H7 (cell line): ENCODE measurements at places on chromosomes 2 and 18. TPM values are rescaled to one million over a fixed set of nuclear protein-coding genes. Genes with fewer than 3 reads are reported as not detected.

GRCh38 chr2:182593394-182593975 is 122.6 kb upstream of the DNAJC10 start:
- DNase-seq: no peak

Gene NT5C1B
- total RNA-seq: not detected in 2 replicates

GRCh38 chr18:76388261-76388660 is 106.8 kb downstream of the ZNF516 start:
- DNase-seq: no peak

GRCh38 chr2:147451902-147452515 is 392.8 kb upstream of the ACVR2A start:
- DNase-seq: no peak

Gene ANKRD62
- total RNA-seq: not detected in 2 replicates

Gene SERPINB5
- 0.07 and 0.28 TPM in 2 replicates for total RNA-seq

DNA sequence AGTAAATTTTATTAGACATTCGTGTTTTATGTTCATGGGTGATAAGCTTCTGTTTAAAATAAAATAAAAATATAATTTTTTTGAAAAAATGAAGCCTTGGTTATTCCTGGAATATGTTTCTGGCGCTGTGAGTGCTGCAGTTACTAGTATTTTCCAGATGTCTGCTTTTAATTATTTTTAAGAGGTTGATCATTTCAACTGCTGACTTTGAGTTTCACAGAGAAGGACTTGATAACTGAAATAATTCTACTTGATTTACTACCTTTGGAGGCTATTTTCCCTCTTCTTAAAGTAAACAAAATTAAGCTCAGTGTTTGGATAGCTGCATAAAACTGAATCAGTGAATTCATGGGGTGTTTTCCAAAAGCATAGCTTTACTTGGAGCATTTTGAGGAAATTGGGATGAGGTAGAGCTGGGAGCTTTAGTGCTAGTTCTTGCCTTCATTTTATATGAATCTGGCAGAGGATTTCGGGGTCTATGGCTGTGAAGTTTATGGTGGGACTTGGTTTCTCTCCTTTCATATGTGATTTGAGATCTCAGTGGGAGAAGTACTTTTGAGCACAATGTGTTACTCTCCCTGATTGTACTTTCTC is 666.5 kb downstream of the DCDC2C start:
- DNase-seq: no peak

- DNase-seq: peak; percentile 69
These were observed 101.4 kb upstream of the RAB6C start for GRCh38 chr2:129877795-129878775.

GRCh38 chr2:206836722-206837121 is 71.3 kb downstream of the FASTKD2 start:
- no peak for DNase-seq

DNA sequence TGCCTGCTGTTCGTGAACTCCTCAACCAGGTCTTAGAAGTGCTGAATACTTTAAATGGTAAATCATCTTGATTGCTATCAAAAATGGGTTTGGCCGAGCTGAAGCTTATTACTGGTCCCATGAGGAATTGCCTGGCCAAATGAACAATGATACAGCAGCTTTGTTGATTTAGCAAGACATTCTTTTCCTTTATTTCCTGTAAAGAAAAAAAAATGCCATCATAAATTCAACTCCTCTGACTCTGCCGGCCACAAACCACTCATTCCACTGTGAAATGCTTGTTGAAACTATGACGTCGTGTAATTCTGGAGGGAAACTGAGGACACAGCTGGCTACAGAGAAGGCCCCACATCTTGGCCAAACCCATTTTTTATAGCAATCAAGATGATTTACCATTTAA is 74.2 kb upstream of the ID2 start:
- DNase-seq: no peak

Gene APCDD1
- total RNA-seq: 26.8 and 40.2 TPM in 2 replicates

DNA sequence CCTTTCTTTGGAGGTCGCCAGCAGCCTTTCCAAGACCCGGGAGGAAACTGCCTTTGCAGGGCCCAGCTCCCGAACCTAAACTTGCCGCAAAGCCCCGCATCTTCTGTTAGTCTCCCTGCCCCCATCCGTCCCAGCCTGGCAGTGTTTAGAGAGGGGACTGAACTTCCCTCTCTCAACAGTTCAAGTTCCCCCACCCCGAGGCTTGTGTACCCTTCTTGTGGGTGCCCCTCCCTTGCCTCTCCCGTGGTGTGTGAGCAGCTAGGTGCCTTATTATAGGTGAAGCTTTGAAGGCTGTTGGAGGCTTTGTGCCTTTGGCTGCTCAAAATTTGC is 1.4 kb downstream of the LBH start:
- DNase-seq: no peak

DNA sequence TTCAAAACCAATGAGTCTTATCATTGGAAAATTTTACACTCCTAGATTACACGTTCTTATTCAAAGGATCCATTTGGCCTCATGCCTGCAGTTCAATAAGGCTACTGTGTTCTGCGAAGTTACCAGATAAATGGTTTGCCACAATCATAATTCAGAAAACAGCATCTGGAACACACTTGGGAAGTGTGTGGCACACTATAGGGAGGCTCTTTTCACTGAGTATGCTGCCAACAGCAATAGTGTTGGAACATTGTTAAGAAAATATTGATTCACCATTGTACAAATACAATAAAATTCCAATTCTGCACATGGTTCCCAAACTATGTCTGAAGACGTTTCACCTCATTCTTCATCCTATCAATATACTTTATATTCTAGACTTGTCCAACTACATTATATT is 141.4 kb upstream of the DOK6 start:
- no peak for DNase-seq

DNA sequence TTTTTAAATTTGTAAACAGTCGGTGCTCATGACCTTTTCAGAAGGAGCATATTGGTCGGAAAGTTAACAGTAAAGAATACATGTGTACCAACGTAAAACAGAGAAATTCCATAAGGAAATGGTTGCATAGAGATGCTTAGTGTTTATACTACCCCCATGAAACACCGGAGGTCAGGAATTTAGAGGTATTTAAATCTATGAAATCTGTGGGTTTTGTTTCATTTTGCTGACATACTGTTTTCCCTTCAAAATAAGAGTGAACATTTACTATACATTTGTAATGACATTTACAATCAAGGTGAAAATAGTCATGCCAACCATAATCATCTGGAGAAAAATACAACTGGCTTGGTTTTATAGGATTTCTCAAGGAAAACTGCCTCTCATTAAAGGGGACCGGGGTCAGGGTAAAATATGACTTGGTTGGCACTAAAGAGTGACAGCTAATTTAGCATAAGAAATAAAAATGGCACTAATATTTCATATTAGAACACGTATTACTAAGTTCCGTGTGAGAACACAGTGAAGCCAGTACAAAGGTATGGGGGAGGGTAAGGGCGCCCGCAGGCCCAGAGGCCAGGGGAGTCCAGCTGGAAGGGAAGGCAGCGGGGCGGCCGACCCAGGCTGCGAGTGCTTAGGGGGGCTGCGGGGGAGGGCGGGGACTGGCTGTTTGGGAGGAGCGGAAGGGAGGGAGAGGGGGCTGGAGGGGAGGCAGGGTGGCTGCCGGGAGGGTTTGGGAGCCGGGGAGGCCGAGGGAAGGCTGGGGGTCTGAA is 1.1 kb upstream of the RNU4ATAC start:
- DNase-seq: peak; percentile 93

DNA sequence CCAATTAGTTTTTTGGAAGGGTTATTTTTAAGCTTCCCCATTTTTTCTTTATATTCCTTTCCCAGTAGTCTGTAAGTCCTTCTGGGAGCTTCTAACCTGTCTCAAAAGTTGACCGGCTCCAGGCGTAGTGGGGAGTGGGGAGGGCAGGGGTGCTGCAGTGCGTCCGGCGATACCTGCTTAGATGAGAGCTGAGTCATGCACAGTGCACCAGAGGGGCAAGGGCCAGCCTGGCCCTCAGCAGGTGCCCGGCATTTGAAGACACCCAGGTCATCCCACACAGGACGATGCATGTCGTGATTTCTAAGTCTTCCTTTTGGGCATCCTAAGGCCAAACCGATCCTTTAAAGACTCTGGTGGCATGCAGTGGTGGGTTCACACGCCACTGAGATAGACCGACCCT is 73.4 kb downstream of the TPO start:
- peak; percentile 28 for DNase-seq

Gene OTX1
- 0.03 and 0.26 TPM in 2 replicates for total RNA-seq

DNA sequence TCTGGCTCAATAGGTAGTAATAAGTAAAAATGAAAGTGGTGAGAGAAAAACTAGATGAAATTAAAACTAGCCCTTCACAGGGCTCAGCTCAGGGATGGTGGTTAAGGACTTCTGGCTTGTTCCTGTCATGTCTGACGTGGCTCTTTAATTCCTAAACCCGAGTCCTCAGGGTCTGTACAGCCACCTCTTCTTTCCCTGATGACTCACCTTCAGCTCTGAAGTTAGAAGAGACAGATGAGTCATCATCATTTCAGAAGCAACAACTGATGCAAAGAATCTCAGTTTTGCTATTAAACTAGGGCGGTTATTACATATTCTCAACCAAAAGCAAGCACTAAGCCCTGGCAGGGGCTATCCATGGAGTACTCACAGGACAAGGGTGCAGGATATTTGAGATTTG is 24.0 kb upstream of the ITGB6 start:
- DNase-seq: no peak

GRCh38 chr2:10400568-10400977 is 47.6 kb downstream of the ODC1 start:
- no peak for DNase-seq

Gene TRIB2
- total RNA-seq: 70.4 and 77.3 TPM in 2 replicates

Gene TUBA4A
- total RNA-seq: 20.3 and 43.9 TPM in 2 replicates

Gene AGXT
- total RNA-seq: not detected in 2 replicates

DNA sequence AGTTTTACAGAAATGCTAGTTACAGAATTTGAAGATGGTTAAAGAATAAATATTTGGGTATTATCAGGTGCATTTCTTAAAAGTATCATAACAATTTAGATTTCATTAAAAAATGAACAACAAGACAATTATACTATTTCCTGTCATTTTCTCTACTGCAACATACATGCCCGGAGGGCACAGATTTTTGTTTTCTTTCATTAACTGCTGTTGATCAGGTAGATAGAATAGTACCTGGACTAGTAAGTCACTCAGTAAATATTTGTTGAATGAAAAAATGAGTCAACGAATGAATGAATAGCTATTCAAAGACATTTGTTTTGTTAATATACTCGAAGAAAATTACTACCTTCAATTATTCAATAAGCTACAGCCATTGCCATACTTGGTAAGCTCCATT is 531.2 kb upstream of the VRK2 start:
- DNase-seq: no peak

- DNase-seq: peak; percentile 80
These were observed 73.4 kb downstream of the ZFP36L2 start for GRCh38 chr2:43152741-43153647.
